Fibroblast of upper back skin (primary cell): ENCODE measurements at places on chromosomes 16 and 17.

GRCh38 chr16:14486520-14487303 lies 143.3 kb downstream of the PARN start:
- peak; percentile 99 for DNase-seq

DNA sequence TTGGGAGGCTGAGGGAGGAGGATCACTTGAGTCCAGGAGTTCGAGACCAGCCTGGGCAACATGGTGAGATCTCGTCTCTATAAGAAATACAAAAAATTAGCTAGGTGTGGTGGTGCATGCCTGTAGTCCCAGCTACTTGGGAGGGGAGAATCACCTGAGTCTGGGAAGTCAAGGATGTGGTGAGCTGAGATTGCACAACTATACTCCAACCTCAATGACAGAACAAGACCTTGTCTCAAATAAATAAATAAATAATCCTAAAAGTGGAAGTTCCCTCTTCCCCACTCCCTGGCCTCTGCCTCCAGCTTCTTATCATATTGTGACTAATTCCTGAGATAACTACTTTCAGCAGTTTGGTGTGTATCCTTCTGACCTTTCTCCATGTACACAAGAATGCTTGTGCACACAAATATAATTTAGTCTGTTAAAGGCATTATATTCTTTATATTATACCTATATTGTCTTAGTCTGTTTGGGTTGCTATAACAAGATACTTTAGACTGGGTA lies 23.5 kb upstream of the DNAJA2 start:
- DNase-seq, result no peak

- no peak for DNase-seq
These were observed 45.3 kb upstream of the ZCCHC14 start for GRCh38 chr16:87538160-87538559.

- peak; percentile 17 for DNase-seq
These were observed 43.1 kb downstream of the ANKFY1 start for GRCh38 chr17:4220655-4221054.

- DNase-seq, result peak; percentile 72
These were observed 345.1 kb upstream of the PSMD7 start for GRCh38 chr16:73951481-73951880.

- DNase-seq, result no peak
These were observed 25.2 kb downstream of the CD300A start for GRCh38 chr17:74491626-74492025.

DNA sequence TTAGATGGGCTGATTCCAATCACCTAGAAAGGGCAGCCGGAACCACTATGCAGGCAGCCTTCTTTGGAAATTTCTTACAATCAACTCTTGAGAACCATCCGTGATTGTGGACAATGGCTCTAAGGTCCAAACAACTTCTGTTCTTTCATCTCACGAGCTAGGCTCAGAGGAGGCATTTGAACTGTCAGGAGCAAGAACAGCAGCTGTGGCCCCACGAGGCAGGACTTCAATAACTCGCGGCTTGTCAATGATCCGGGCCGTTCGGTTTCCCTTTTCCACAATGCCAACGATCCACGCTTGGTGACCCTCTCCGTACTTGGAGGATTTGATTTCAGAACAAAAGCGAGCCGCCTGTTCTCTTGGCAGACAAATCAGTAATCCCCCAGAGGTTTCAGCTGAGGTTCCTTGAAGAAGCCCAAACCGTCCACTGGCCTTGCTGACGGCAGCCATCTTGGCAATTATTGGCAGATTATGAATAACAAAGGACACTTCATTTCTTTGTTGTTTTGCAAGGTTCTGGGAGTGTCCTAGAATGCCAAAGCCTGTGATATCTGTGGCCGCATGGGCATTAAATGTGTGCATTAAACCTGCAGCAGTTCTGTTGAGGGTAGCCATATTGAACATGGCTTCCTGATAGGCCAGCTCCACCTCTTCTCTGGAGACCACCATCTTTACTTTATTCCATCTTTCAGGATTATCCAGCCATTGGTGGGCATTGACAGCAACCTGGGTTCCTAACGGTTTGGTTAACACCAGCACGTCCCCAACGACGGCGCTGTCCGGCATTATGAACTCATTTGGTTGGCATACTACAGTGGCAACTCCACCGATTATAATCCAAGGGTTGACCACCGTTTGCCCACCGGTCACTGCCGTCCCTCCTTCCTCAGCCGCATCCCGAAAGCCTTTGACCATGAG lies 1.2 kb downstream of the SEPHS2 start:
- no peak for DNase-seq

DNA sequence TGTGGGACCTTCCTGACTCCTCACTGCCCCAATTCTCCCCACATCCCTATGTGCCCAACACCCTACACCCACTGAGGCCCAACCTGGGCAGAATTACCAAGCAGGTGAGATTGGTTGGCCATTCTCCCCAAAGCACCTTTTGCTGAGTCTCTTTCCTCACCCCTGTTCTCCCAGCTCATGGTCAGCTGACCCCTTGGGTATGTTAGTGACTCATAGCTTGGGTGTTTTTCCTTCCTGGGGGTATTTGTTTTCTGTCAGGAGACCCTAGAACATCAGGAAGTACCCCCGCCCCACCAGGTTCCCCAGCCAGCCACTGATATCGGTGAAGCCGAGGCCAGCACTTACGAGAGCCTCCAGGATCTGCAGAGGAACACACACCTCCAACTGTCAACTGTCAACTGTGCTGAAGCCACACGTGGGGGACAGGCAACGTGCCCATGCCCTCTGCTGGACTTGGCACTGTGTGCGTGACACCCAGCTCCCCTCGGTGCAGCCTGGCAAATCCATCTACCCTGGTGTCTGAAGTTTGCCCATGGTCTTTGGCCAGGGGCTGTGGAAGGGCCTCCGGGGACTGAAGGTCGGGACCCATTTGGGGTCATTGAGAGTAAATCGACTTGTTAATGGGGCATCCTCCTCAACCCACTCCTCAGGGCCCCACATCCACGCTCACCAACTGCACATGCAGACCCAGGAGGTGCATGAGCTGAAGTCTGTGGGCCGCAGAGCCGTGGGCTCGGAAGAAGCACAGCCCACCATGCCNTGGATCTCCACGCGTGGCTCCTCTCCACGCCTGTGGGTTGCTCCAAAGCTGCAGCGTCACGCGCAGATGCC lies 53.1 kb downstream of the METRNL start:
- DNase-seq, result no peak

GRCh38 chr17:19538095-19539039 lies 4.7 kb downstream of the SLC47A1 start:
- DNase-seq, result no peak

DNA sequence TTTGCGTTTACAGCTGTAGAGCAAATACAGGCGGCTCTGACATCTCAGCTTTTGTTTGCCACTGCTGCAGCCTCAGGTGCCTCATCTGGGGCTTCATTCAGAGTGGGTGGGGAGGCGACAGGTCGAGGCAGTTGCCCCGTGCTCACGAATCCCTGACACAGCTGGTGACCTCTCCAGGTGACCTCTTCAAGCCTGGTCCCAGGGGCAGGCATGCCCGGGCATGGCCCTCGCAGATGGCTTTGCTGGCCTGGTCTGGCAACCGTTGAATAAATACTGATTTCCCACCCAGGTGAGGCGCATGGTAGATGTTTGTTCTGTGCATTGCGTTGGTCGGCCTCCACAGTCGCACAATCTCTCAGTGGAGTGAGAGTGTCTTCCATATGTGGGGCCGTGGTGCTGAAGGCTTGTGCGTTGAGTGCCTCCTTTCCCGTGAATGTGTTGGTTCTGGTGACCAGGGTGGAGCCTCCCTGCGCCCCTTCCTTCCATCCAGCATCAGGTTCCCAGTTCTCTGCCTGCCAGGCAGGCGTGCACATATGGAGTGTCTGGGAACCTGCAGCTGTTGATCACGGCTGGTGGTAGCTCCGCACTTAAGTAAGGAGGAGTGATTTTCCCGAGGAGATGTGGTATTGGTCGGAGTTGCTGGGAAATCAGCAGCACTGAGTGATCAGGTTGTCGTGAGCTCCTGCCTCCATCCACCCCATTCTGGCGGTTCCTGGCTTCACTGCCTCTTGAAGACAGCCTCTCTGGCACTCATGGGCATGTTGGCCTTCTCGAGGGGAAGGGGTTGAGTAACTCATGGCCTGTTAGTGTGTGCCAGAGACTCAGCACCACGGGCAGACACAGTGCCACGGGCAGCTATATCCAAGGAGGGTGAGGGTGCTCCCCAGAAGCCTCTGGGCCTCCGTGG lies 149.7 kb downstream of the RPTOR start:
- no peak for DNase-seq
